ENCODE measurements at places on chromosomes 13 and 19.

DNA sequence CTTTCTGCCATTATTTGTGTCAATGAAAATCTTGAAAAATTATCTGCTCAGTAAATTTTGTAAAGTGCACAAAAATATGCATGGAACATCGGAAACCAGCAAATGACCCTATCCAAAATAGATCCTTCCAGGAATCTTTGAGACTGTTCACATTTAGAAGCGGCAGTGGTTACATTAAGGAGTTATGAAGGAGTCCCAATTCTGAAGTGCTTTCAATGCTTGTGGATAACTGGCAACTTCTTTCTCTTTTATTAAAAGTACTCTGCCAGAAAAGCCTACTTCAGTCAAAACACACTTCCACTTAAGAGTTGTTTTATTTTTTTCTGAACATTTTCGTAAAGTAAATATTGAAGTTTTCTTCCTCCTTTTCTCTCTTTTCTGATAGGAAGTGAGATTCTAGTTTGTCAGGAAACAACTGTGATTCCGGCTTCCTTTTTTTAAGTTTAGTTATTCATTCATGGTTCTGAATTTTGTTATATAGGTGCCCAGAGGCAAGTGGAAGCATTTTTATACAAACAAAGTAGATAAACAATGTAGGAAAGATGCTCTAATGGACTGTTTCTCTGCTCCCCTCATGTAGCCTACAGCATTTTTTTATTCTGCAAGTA, 83.5 kb downstream of the PCDH9 start:
- DNase-seq, result no peak

GRCh38 chr19:38898788-38899446, 501 bp downstream of the SIRT2 start:
- no peak for DNase-seq

GRCh38 chr19:38831142-38831605, 420 bp downstream of the ECH1 start:
- DNase-seq, result peak; percentile 56

GRCh38 chr13:71291842-71292146, 575.2 kb downstream of the DACH1 start:
- DNase-seq, result no peak

DNA sequence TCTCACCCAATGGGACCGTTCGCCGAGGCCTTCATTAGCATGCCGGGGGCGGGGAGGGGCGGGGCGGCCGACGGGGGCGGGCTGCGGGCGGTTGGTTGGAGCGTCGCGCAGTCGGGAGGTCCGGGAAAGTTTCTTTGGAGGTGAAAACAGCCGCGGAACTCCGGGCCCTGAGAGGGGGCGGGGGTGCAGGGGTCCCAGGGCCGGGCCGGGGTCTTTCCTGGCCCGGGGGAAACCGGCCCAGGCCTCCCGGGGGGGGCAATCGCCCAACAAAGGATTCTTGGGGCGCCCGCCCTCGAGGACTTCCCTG, at the start of gene HMG20B:
Gene HMG20B (plus strand): TSS at position 90 of the 307 bp plus-strand sequence. CDS start 366 bp downstream, outside the sequence.
- DNase-seq, result no peak

DNA sequence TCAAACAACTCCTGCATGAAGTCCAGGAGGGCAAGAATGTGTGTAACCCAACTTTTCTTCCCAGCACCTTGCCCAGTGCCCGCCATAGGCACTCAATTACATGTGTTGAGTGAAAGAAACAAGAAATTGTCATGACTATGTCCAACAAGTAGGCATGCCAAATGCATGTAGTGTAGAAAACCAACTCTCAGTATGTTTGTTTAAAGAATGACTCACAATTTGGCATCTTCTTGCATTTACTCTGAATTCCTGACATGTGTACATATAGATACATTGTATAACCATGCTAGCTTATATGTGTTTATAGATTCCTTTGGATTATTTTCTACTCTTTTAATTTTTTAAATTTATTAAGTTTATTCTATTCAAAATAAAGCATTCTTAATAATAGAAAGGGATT, 305.0 kb downstream of the EFNB2 start:
- DNase-seq, result peak; percentile 63

DNA sequence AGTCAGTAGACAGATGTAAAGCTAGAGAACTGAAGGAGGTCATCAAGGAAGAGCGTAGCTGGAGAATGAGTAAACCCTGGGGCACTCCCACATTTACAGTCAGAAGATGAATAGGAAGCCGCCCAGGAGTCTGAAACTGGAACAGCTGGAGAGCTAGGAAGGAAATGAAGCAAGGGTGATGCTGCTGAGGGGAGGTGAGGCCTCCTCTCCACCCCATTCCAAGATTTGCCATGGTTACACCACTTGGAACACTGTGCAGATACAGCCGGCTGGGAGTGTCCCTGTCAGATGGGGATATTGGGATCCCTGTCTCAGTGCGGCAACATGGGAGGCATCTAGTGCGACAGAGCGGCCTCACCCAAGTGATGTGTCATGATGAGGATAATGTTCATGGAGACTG, 51.8 kb upstream of the GPI start:
- no peak for DNase-seq
